Right cardiac atrium (tissue), 5 donors: ENCODE measurements at places on chromosomes 5 and 9.

DNA sequence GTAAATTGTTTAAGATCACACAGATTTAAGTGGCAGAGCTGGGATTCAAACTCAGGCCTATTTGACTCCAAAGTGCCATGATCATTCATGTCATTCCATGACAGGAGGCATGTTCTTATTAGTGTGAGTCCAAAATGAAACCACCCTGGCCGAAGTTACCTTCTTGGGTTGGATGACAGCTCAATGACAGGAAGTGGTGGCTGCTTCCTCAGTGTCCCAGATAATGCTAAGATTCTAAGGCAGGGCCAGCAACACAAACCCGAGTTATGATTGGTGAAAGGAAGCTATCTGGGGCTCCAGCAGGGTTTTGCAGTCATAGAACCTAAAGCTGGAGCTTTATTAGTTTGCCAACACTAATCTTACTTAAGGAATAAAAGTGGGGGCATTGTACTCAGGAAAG is 340.4 kb downstream of the SLIT3 start:
- DNase-seq = no peak

GRCh38 chr9:134619983-134620661 is 21.5 kb upstream of the COL5A1 start:
- DNase-seq = no peak

DNA sequence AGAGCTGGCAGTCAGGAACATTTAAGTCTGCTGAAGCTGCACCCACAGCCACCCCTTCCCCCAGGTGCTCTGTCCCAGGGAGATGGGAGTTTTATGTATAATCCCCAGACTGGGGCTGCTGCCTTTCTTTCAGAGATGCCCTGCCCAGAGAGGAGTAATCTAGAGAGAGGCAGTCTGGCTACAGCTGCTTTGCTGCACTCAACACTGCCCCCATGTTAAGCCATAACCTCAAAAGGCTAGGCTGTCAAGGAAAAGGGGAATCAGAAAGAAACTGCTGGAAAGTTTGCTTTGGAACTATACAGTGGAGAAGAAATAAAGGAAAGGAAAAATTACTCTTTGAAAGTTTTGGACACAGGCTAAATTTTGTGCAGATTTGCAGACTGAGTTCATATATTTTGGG is 127.2 kb downstream of the MACIR start:
- DNase-seq = no peak

DNA sequence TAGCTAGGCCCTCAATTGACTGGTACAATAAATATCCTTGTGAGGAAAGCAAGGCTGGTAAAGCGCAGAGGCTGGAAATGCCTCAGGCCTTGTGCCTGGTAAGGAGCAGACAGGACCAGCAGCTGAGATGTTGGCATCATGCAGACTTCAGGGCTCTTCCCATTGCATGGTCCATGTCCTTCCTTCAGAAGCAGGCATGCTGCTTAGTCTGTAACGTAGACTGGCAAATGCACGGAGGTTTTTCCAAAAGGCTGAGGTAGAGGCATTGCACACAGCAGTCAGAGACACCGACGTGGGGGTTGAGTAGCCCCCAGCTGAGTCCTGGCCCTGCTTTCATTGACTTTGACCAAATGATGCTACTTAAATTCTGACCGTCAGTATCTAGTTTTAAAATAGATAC is 87.1 kb downstream of the ADRB2 start:
- DNase-seq = no peak

- DNase-seq = no peak
Measured at GRCh38 chr5:17187786-17188170, 29.7 kb upstream of the BASP1 start.

GRCh38 chr9:7363777-7364477 is 435.7 kb downstream of the DMAC1 start:
- no peak for DNase-seq

GRCh38 chr9:131835151-131835910 is 95.5 kb upstream of the RAPGEF1 start:
- DNase-seq = no peak

GRCh38 chr9:26949637-26950069 is 2.6 kb upstream of the PLAA start:
- DNase-seq = no peak

DNA sequence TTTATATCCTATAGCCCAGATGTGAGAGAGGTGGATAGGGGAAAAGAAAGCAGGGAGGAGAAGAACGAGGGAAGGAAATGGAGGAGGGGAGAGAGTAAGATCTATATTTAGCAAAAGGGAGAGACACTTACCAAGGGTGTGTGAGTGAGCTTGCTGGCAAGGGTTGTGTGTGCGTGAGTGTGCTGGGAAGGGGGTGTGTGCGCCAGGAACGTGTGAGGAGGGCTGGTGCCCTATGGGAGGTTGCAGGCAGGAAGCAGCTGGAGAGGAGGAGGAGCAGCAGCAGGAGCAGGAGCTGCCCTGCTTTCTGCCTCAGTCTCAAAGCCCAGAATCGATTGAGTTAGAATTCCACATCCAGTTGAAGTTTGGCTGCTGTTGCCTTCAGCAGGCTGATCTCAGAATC is 148.3 kb upstream of the RUSC2 start:
- peak; percentile 87 for DNase-seq

GRCh38 chr5:142281966-142282365 is 42.9 kb downstream of the SPRY4 start:
- DNase-seq = no peak

- DNase-seq = no peak
Measured at GRCh38 chr5:32642276-32643002, 57.1 kb downstream of the SUB1 start.

- DNase-seq = no peak
Measured at GRCh38 chr9:20043035-20043434, 254.2 kb upstream of the SLC24A2 start.

- peak; percentile 42 for DNase-seq
Measured at GRCh38 chr5:1516615-1517601, 6.9 kb downstream of the LPCAT1 start.

- DNase-seq = no peak
Measured at GRCh38 chr9:81266086-81266485, 423.3 kb downstream of the TLE1 start.

- DNase-seq = no peak
Measured at GRCh38 chr9:33988219-33988890, 60.3 kb downstream of the UBAP2 start.

DNA sequence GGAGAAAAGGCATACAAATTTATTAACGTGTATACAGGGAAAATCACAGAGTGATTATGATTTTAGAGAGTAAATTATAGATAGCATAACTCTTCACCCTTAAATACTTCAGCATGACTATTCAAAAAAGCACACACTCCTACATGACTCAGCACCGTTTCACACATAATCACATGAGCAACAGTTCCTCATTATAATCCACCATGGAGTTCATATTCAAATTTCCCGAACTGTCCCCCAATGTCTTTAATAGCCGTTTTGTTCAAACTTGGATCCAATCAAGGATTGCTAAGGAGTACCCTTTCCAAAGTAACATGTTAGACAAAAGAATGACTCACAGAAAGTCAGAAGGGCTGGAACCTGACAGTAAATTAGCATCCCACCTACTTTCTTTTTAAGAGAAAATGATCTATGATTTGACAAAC is 32.1 kb downstream of the RAPGEF1 start:
- DNase-seq = no peak

GRCh38 chr9:97316904-97317303 is 9.4 kb downstream of the CCDC180 start:
- no peak for DNase-seq

DNA sequence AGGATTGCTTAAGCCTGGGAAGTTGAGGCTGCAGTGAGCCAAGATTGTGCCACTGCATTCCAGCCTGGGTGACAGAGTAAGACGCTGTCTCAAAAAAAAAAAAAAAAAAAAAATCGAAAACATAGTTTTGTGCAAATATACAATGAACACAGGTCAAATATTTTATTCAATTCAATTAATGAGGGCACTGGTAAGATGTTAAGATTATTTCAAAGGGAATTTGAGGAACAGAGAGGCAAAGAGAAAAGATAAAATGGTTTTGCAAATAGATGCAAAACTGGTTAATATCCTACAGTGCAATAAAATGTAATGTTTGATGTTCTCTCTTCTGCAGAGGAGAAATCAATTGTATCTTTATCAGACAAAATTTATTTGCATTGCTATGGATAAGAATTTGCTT is 39.5 kb upstream of the GNE start:
- no peak for DNase-seq

GRCh38 chr9:69319324-69320025 is 5.5 kb upstream of the ENTREP1 start:
- no peak for DNase-seq

- no peak for DNase-seq
Measured at GRCh38 chr5:155406815-155407214, 393.3 kb downstream of the KIF4B start.

DNA sequence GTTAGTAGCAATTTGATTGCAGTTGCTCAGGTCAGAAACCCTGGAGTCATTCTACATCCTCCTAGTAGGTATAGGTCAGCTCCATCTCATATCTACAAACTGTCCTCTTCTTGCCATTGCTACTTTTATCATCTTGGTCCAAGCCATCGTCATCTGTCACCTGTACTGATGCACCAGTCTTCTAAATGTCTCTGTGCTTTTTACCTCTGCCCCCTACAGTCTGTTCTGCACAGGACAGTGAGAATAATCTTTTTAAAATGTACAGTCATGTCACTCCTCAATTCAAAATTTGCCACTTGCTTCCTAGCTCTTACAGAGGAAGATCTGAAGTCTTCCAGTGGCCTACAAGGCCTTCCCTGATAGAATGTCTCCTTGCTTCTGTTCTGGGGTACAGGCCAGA is 6.8 kb downstream of the NNT start:
- no peak for DNase-seq

- DNase-seq = no peak
Measured at GRCh38 chr5:153014194-153014593, 476.3 kb upstream of the GRIA1 start.

GRCh38 chr5:57442080-57442839 is 40.4 kb downstream of the ACTBL2 start:
- no peak for DNase-seq

- no peak for DNase-seq
Measured at GRCh38 chr5:128528637-128529255, 9.3 kb downstream of the FBN2 start.

GRCh38 chr5:87266914-87267573 is 639 bp upstream of the RASA1 start:
- DNase-seq = no peak

DNA sequence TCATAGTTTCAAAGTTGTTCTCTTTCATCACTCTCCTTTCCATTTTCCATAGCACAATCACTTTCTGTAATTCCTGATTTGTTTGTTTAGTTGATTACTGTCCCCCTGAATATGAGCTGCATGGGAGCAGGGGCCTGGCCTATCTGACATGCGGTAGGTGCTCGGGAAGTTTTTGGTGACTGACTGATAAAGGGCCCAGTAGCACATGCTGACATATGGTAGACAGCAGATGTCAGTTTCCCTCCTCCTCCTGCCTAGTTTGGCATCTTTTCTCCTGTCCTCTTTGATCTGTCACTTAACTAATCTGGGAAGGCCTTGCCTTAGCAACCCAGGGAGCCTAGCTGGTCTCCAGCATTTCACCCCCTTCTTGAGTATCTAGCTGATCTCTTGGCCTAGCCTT is 14.4 kb downstream of the GALNT12 start:
- DNase-seq = no peak

DNA sequence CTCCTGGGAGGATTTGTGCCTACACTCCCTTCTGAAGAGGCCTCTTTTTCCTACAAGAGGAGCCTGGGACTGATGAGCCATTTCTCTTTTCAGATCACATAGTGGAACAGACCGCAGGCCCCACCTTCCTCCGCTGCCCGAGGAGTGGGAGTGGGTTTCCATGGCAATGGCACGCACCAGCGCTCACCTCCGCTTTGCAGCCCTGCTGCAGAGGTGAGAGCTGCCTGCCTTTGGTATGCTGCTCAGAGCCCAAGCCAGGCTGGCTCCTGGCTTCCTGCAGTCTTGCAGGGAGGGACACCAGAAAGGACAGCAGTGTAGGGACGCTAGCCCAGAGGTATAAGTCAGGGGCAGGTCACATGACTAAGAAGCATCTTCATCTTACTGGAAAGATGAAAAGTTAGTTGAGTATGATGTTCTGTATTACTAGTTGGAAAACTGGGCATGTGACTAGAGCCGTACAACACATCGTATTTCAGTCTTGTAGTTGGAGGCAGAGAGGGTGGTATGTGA is 12.4 kb downstream of the PTTG1 start:
- DNase-seq = no peak

GRCh38 chr5:136781464-136781863 is 416.1 kb upstream of the TRPC7 start:
- DNase-seq = no peak

- DNase-seq = no peak
Measured at GRCh38 chr9:17719053-17719452, 140.2 kb downstream of the SH3GL2 start.

DNA sequence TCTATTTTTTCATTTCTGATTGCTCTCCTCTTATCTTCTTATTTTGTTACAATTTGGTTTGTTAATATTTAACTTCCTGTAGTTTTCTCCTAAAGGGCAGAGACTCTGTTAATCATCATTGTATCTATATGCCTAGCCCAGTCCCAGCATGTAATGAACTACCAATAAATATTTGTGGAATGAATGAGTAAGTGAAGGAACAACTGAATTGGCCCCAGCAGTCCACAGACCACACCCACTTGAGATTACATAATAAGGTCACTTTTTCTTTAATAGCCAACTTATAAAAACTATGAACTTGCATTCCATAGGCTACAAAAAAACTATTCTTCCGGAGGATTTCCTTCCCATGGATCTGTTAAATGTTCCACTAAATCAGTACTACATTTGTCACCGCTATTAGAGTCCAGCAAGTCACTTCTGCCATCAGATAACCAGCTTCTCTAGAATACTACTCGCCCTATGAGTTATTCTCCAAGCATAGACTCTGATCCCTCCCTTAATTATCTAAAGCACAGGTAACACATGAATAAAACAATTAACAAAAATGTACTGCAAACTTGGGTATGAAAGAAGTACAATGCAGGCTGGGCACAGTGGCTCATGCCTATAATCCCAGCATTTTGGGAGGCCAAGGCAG is 27.5 kb upstream of the TNPO1 start:
- DNase-seq = no peak

DNA sequence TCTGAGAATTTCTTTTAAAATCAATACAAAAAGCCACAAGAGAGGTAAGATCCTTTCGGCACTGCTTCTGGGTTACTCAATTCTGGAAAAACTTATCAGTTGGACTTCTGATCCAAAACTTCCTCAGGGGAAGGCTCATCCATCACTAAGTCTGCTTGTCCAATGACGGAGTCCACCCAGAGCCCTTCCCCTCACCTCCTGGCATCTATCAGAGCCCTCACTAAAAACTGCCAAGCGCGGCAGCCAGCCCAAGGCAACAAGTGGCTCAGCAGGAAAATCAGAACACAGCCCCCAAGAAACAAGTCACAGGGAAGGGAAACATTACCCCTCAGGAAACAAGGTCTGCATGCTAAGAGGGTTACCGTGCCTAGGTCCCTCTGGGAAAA is 869 bp upstream of the ESM1 start:
- no peak for DNase-seq
